ENCODE measurements at places on chromosomes 1 and 21.

DNA sequence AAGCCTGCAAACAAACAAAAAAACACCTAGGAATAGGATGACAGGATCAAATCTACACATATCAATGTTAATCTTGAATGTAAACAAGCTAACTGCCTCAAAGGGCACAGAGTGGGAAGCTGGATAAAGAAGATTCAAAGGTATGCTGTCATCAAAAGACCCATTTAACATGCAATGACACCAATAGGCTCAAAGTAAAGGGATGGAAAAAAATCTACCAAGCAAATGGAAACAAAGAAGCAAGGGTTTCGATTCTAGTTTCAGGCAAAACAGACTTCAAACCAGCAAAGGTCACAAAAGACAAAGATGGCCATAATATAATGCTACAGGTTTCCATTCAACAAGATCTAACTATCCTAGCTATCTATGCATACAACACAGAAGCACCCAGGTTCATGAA is 16.2 kb upstream of the OR2T10 start:
- DNase-seq: no peak

DNA sequence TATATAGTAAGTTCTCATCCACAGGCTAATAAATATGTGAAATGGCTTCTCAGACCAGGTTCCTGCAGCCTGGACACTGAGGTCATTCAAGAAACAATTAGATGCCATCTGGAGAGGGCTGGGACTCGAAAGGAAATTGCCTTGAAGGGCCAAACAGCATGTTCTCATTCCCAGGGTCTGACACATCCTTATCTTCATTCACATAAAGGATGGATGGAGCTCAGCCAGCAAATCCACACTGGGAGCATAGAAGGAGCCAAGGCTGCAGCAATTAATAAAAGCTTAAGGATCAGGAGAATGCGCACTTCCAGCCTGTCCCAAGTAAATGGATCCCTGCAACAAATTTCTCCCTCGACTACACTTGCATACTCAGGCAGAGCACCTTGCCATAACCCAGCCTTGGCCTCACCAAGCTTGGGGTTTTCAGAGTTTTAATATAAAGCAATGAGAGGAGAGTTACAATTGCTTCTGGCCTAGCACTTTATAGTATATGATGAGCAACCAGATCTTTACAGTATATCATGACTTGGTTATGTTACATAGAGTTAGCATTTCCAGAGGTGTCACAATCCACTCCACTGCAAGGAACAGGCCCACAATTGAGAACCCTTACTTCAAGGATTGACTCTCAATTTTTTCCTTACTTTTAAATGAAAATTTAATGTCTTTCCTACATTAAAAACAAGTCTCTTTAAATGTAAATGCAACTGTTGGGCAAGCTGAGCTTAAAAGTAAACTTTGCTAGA is 55.9 kb downstream of the BCAR3 start:
- DNase-seq: no peak

DNA sequence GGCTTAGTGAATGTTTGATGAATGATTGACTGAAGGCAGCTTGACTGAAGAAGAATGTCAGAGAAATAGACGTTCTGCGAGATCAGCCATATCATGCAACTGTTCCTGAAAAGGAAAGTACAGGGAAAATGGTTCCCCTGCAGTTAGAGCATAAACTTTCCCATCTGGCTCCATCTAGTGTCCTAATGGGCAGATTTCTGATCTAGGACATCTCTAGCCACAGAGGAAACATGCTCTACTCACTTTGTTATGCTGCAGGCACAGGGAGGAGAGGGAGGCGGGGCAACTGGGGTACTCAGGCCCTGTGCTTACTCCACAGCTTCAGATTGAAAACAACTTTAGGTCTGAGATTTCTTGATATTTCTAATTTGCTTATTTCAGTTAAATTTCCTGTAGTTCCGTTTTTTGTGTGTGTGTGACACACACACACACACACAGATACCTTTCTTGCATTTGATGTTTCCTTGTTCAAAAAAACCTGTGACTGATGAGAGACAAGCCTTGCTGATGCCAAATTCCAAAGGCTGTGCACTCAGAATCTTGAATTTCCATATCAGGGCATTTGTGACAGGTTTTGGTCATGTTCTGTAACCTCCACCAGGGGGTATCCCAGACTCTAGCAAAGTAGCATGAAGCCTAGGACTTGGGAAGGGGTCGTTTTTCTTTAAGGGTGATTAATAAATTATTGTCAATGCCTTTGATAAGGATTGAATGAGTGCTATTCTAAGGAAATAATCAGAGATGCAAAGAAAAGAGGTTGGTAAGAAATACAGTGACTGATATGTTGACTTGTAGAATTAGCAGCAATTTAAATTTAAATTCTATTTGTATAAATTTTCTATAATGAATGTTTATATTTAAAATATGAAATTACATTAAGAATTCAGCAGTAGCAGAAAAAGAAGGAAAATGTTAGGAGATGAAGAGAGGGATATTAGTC is 139.7 kb upstream of the BEND5 start:
- no peak for DNase-seq

DNA sequence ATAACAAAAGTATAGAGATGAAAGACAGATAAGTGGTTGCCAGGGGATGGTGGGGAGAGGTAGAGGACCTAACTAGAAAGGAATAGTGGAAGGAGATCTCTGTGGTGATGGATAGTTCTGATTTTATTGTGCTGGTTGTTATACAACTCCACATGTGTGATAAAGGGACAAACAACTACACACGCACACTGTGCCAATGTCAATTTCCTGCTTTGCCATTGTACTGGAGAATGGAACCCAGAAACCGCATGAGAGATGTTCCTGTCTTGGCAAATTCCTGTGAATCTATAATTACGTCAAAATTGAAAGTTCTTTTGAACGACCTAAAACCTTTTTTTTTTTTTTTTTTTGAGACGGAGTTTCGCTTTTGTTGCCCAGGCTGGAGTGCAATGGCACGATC is 11.0 kb downstream of the TNFRSF9 start:
- DNase-seq: no peak

DNA sequence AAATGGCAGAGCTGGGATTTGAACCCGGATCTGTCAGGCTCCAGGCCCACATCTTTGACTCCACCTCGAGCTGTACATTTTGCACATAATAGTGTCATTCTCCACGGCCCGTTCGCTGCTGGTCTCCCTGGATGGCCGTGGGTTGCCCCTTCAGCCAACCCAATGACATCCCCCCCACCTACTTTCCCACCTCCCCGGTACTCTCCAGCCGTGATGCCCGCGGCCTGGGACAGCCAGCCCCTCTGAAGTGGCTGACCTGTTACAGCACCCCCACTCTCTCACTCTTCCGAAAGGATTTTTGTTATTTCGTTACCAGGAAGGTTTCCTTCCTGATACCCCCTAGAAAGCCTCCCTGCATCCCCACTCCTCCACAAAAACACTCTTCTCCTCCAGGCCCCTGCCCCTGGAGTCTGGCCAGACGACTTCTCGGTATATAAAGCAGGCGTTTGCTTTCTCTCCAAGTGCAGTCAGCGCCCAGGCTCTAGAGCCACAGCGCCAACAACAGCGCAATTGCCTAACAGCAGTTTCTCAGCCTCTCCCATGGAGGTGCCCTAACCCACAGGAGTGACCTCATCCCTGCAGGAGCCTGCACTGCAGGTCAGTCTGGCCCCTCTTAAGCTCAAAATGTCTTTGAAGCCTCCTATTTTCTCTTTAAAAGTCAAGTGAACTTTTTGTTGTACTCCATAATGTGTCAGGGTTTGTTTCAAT is 14.5 kb upstream of the GJB5 start:
- no peak for DNase-seq

- peak; percentile 13 for DNase-seq
Observed at GRCh38 chr21:45290948-45291612, 3.4 kb upstream of the POFUT2 start.

GRCh38 chr1:41952208-41952607 is 33.5 kb upstream of the HIVEP3 start:
- DNase-seq: no peak

- DNase-seq: no peak
Observed at GRCh38 chr21:31686272-31686915, 26.9 kb downstream of the SOD1 start.

- DNase-seq: no peak
Observed at GRCh38 chr1:219159946-219160645, 13.6 kb upstream of the LYPLAL1 start.

DNA sequence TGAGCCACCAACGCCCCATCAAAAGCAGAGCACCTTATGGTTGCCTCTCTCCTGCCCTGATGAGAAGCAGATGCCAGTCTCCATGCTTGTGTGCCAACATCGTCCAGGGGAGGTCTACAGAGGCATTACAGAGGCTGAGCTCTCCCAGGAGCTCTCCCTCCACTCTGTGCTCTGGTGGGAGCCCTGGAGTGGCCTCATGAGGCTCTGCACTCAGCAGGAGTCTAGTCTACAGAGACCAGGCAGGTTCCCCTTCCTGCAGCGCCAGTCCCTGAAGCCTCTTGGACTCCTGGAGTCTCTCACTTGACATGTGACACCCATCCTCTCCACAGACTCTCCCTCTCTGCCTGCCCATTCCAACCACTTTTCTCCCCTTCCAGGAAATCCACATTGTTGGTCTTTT is 3.4 kb downstream of the DCST1 start:
- DNase-seq: no peak

- no peak for DNase-seq
Observed at GRCh38 chr1:91826248-91826647, 59.7 kb downstream of the TGFBR3 start.

DNA sequence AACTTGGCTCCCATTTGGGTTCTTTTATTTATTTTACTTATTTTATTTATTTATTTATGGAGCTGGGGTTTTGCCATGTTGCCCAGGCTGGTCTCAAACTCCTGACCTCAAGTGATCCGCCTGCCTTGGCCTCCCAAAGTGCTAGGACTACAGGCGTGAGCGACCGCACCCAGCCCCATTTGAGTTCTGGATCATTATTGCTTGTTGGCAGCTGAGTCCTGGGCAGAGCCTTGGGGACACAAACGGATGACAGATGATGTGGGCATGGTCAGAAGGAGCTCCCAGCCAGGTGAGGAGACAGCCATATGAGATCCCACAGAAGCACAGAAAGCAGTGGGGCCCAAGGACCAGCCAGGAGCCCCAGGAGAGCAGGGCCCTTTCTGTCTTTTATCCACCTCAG is 254.0 kb downstream of the MATN1 start:
- no peak for DNase-seq

DNA sequence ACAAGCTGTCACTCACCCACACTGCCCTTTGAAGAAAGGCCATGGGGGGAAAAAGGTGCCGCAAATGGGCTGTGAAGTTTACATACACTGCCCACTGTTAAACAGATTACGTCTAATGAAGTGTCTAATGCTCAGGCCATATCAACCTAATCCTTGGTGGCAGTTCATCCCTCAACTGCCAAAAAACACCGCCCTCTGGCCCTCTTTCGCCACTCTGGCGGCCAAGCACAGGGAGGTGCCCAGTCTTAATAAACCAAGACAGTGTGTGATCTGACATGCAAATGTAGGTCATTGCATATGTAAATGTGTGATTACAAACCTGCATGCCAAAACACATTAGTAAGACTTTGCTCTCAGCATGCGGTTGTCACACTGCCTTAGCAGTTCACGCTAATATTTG is 89.5 kb downstream of the NEK7 start:
- no peak for DNase-seq

- no peak for DNase-seq
Observed at GRCh38 chr21:44578371-44579055, 1.9 kb downstream of the KRTAP10-5 start.

- DNase-seq: no peak
Observed at GRCh38 chr1:206963740-206964139, 6.5 kb downstream of the FCAMR start.

GRCh38 chr1:212670301-212670700 is 29.3 kb downstream of the BATF3 start:
- DNase-seq: no peak

DNA sequence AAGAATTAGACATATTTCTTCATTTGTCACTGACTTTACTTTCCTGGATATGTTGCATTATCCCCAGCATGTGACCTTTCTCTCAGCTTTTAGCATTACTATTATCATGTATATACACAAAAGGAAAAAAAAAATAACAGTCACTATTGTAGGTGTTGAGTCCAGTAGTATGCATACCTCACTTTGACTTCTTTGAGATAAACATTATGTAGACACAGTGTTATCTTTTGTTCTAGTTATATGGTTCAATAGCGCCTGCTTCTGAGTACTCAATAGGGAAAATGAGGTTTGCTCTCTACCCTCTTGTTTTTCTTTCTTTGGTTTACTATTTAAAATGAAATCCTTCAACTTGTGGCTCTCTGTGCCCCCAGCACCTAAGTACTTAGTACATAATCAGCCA is 409.6 kb upstream of the PKN2 start:
- no peak for DNase-seq

DNA sequence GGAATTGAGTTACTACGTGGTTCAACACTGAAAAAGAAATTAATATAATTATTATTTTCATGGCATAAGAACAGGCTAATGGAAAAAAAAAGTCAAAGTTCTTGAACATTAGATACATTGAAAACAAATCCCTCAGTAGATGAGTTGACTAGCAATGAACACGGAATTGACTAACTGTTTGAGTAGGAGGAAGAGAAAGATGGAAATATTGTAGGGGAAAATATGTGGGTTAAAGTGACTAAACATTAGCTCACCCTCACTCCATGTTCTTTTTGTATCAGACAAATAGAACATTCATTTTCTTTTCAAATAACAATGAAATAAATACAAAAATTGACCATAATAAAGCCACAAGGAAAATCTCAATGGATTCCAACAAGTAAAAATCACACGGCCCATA is 84.3 kb downstream of the KCNK2 start:
- no peak for DNase-seq

GRCh38 chr1:158039380-158039779 is 45.9 kb downstream of the KIRREL1 start:
- DNase-seq: no peak

GRCh38 chr1:84505493-84506001 is 639 bp upstream of the SPATA1 start:
- DNase-seq: no peak

GRCh38 chr1:76281306-76281705 is 206.8 kb downstream of the ST6GALNAC3 start:
- DNase-seq: no peak
